ENCODE measurements at places on chromosomes 7 and 10.

- no peak for DNase-seq
Measured at GRCh38 chr7:86664486-86664885, 20.8 kb downstream of the GRM3 start.

- DNase-seq: no peak
Measured at GRCh38 chr7:128274884-128275603, 34.0 kb downstream of the LEP start.

DNA sequence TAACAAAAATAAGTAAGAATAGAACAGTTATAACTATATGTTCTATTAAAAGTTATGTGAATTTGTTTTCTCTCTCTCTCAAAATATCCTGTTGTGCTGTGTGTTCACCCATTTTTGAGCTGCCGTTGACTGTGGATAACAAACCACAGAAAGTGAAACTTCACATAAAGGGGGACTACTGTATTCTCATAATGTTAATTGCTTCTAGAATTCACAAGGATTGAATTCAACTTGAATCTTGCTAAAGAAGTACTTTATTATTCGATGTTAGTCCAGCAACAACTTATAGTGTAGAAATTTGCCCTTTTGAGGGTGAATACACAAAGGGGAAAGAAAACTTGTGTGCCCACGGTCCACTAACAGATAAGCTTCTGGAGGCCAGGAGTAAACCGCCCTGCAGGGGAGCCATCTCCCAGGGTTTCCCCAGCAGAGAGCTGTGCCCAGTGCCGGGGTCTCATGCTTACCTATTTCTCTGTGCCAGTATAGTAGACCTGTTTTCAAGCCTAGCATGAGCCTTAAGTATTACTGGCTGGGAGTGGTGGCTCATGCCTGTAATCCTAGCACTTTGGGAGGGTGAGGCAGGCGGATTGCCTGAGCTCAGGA lies 87.1 kb downstream of the KAT6B start:
- no peak for DNase-seq

- no peak for DNase-seq
Measured at GRCh38 chr10:108775911-108776475, 1147.3 kb downstream of the XPNPEP1 start.

- no peak for DNase-seq
Measured at GRCh38 chr10:93095225-93095624, 21.5 kb downstream of the CYP26A1 start.

GRCh38 chr7:98193474-98194180 lies 17.6 kb upstream of the BHLHA15 start:
- DNase-seq: no peak

DNA sequence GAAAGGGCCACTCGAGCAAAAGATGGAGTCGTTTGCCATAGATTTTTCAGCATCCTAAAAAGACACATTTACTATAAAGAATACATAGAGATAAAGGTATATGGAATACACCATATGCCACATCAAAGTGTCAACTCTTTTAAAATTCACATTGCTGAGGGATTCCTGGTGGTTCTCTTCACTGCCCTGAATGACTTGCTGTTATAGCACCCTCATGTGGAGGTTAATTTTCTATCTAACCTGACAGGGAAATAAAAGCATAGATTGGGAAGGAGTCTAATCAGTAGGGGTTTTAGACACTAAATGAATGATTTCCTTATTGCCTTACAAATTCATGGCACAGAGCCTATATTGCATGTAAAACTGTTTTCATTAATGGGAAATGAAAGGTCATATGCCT lies 25.9 kb downstream of the DNAH11 start:
- DNase-seq: no peak

DNA sequence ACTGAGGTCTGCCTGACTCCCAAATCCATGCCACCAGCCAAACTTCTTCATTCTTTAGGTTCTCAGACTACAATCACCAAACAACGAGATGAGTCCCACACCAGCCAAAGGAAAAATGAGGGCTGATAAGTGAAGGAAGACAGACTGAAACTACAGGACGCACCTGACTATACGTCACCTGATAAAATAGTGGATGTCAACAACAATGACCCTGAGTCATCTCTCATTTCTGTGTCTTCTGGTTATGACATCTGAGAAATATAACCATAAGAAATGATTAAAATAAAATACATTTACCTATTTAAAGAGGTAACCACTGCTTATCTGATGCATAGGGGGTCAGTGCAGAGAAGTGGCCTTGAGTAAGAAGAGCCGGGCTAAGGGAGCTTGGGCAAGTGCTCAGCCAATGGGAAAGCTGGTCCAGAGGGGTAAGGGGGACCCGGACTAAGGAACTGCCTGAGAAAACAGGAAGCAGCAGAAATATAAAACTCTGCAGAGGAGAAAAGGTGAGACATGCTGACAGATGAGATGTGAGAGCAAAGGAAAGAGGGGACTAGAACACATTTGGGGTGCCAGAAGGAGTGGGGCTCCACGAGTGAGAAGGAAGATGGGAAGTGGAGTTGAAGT lies 51.8 kb downstream of the HIPK2 start:
- no peak for DNase-seq

DNA sequence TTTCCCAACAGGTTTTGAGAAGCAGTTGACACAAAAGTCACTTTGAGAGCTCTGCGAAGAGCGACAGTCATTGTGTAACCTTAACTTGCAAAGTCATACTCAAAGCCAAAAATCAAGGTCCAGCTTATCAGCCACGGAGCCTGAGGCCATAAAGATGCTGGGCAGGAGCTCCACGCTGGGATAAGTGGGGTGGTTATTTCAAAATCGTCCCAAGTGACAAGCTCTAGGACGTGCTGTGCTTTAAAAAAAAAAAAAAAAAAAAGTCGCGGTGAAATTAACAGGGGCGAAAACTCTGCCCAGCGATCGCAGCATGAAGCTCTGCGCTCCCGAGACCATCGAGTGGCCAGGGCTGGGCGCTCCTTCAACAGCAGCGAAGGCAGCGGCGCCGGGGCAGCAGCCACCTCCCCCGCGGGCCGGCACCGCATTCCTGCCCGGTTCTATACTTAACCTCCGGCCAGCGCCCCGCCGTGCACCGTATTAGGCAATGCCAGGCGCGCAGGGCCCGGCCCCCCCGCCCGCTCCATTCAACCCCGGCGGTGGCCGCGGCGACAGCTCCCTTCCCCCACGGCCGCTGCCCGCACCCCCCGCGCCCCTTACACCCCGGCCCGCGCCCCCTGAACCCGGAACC lies 657 bp downstream of the HACD1 start:
- peak; percentile 22 for DNase-seq

GRCh38 chr7:121428855-121429489 lies 32.9 kb upstream of the FAM3C start:
- DNase-seq: no peak

DNA sequence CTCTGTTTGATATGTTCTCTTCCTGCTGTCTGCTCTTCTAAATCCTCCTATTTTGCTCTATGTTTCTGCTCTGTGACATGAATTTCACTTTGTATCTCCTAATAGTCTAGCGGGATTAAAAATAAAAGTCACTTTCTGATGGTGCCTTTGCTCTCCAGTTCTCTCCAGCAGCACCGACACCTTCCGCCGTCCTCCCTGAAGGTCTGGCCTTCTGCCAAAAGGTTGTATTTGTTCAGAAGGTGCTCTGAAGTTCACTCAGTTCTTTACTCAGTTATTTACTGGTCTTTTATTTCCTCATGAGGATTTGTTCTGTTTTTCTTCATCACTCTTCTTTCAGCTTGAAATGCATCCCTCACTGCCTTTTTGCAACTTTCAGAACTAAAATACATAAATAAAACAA lies 11.2 kb upstream of the EPHA1 start:
- DNase-seq: no peak

DNA sequence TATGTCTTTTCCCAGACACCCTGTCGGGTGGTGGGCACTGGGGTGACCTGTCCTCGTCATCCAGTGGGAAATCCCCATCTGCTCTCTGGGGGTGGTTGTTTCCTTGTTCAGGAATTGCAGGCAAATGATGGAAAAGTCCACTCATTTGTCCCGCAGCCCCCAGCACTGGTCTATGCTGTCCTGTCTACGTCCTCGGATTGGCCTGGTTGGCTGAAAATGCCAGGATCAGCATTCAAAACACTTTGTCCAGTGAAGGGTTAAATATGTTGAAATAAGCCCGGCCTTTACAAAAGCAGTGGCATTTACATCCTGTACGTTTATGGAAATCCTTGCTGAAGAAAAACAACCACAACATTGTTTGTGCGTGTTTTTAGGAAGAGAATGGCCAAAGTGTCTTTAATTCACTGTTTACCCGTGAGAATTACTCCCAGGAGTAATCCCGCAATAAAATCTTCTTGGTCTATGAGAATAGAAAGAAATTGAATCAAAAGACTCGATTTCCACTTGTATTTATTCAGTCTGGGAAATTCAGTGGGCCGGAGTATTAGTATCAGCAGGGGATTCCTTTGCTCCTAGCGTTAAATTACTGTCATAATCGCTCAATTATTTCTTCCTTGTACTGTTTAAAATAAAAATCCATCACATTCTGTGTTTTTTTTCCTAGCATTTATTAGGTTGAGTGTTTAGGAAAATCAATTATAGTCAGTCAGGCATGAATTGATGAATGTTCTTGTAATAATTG lies 116.8 kb upstream of the SH2B2 start:
- no peak for DNase-seq

- DNase-seq: no peak
Measured at GRCh38 chr10:112753961-112754411, 196.1 kb upstream of the TCF7L2 start.

DNA sequence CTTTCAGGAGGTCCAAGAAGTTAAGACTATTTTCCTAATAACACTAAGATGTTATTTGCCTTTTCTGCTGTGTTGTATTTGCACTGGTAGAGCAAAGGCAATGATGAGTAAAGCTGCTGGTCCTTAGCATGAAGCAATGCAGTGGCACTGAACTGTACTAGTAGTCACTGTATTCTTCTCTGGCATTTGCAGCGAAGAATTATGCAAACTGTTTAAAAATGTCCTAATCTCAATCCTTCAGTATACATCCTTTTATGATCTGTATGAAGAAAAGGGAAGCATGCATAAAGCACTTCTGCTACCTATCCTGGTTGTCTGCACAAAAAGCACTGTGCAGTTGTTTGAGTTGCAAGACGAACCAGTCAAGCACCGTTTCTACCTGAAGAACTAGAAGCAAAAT lies 20.4 kb downstream of the IGF2BP3 start:
- no peak for DNase-seq

GRCh38 chr10:57314046-57314445 lies 953.0 kb upstream of the ZWINT start:
- no peak for DNase-seq

- DNase-seq: no peak
Measured at GRCh38 chr7:124536156-124536762, 229.3 kb downstream of the GPR37 start.

DNA sequence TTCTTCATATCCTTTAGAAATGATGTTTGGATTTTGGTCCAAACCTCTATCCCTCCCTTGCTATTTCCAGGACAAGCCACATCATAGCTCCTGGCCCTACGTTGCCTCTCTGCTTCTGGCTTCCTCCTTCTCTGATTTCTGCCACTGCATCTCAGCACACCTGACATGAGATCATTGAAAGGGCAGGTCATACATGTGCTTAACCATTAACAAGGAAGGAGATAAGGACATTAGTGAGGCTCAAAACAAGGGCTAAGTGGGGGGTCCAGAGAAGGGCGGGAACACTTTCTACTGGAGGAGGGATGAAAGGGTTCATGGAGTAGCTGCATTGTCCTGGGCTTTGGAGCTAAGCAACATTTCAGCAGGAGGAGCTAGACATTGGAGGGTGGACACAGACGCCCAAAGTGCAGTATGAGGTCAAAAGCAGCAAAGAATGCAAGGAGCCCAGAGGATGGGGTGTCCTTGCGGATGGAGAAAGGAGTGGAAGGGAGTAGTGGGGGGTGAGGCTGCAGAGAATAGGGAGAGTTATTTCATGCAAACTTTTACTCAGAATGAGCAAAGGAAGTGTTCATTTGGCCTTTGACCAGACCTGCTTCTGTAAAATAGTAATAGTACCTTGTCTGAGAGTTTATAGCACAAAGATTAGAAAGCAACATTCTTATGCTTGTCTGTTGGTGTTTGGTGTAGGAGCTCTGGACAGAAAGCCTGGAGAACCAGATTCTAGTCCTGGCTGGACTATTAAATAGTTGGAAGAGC lies 102.4 kb upstream of the CREB5 start:
- DNase-seq: no peak

DNA sequence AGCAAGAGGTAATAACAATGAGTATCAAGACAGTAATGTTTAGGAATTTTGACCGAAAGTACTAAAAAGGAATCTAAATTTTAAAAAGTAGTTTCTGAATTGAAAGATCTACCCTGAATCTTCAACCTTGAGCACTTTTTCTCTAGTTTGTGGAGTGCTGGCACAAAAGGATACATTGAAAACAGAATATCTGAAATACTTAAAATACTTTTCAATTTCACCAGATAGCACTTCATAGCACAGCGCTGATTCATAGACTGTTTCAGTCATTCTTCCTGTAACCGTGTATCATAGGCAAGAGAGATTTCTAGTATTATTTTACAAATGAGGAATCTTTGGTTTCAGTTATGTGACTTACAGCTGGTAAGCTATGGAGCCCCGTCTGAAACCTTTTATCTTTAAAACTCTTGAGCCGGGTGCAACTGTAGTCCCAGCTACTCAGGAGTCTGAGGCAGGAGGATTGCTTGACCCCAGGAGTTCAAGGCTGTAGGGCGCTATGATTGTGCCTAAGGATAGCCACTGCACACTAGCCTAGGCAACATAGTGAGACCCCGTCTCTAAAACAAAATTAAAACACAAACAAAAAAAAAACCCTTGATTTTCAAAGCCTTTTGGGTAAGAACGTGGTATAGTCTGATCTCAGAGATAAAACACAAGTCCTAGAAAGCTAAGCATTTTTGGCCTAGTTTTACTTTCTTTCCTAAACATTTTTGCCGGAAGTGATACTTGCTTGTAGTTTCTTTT lies 35.1 kb downstream of the FHIP2A start:
- DNase-seq: no peak

GRCh38 chr10:93872375-93873158 lies 21.2 kb upstream of the SLC35G1 start:
- DNase-seq: no peak

- DNase-seq: no peak
Measured at GRCh38 chr7:134809616-134810015, 30.2 kb downstream of the CALD1 start.

GRCh38 chr7:82859106-82859850 lies 303.4 kb downstream of the PCLO start:
- DNase-seq: no peak

GRCh38 chr7:33829536-33829935 lies 75.8 kb upstream of the BMPER start:
- DNase-seq: no peak

- no peak for DNase-seq
Measured at GRCh38 chr7:101533103-101533465, 96.0 kb downstream of the MYL10 start.

DNA sequence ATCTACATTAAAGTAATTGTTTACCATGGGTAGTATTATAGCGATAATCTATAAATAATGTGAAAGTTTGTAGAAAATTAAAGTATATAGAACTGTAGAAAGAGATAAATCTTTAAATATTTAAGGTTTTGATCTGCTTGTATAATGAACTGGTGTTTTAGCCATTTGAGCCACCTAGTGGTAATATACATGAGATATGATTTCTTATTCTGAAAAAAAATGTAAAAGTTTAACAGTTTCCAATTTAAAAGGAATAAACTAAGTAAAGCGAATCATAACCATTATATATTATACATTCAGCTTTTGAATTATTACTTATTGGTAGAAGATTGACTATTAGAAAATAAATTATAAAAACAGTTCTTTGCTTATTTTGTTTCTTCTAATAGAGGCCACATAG lies 91.2 kb downstream of the OTUD1 start:
- no peak for DNase-seq
